ENCODE measurements at places on chromosomes 7 and 10.

GRCh38 chr7:22183522-22184280 lies 173.3 kb downstream of the RAPGEF5 start:
- DNase-seq: no peak

- no peak for DNase-seq
Measured at GRCh38 chr10:77012812-77013500, 624.7 kb downstream of the KCNMA1 start.

- no peak for DNase-seq
Measured at GRCh38 chr10:49332768-49333167, 33.8 kb downstream of the C10orf71 start.

DNA sequence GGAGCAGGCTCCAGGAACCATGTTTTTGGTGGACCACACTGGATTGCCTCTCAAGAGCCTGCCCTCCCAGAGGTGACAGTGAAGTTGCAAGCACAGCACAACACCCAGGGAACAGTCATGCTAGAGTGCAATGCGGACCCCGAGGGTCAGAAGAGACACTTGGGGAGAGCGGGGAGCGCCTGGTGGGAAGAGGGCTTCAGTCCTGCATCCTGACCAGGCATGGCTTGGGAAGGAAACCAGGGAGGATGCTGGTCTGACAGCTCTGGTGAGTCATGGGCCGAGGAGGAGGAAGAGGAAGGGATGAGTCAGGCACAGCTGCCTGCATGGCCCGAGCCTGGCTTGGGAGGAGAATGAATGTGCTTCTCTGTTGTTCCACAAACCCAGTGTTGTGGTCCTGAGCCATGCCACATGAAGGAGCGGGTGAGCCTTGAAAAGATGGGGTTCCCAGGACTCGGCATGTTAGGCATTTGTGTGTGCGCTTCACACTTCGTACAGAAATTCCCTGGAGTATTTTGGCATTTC lies 29.5 kb upstream of the ANKRD2 start:
- peak; percentile 87 for DNase-seq

- DNase-seq: no peak
Measured at GRCh38 chr7:40584667-40585433, 450.0 kb downstream of the SUGCT start.

DNA sequence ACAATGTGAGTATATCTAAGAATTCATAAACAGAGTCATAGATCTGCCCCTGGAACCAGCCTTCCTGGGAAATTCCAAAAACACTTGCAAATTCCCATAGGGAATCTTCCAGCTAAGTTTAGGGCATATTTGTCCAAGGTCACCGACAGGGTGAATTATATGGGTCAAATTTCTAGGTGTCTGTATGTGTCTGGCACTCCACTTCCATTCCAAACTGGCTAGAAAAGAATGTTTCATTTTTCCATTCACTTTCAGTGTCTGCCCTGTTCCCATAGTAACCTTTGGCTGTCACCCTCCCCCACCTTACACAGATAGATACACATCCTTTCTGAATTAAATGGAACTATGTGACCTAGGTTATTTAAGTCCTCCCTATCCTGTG lies 230.9 kb downstream of the CREB5 start:
- peak; percentile 19 for DNase-seq

DNA sequence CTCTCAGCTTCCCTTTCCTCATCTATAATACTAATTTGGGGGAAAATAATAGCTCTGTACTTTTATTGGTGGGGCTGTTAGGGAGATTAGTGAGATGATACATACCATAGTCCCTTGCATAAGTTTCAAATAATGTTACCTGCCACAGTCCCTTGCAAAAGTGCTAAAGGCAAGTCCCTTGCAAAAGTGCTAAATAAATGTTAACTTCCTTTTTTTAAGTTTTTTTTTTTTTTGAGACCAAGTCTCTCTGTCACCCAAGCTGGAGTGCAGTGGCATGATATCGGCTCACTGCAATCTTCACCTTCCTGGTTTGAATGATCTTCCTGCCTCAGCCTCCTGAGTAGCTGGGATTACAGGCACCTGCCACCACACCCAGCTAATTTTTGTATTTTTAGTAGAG lies 43.4 kb upstream of the SRGN start:
- DNase-seq: no peak

- DNase-seq: no peak
Measured at GRCh38 chr7:82445271-82445670, 1.7 kb upstream of the CACNA2D1 start.

- DNase-seq: no peak
Measured at GRCh38 chr10:128865436-128866195, 601.4 kb upstream of the MGMT start.

DNA sequence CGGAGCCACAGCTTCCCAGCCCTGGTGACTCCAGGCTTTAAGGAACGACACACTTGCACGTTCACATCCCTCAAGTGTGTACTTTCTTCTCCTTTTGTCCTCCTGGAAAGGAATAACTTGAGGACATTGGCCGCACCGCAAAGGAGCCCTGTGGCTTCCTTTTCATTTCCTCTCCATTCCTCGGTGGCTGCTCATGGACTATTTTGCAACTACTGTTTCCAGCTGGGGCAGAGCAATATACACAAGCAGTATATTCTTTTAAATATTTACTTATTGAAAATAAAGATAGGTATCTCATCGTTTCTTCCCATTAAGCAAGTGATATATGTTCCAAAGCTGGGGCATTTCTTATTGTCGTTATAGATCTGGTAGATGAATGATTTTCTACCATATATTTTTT lies 97.2 kb upstream of the LYZL1 start:
- DNase-seq: no peak

DNA sequence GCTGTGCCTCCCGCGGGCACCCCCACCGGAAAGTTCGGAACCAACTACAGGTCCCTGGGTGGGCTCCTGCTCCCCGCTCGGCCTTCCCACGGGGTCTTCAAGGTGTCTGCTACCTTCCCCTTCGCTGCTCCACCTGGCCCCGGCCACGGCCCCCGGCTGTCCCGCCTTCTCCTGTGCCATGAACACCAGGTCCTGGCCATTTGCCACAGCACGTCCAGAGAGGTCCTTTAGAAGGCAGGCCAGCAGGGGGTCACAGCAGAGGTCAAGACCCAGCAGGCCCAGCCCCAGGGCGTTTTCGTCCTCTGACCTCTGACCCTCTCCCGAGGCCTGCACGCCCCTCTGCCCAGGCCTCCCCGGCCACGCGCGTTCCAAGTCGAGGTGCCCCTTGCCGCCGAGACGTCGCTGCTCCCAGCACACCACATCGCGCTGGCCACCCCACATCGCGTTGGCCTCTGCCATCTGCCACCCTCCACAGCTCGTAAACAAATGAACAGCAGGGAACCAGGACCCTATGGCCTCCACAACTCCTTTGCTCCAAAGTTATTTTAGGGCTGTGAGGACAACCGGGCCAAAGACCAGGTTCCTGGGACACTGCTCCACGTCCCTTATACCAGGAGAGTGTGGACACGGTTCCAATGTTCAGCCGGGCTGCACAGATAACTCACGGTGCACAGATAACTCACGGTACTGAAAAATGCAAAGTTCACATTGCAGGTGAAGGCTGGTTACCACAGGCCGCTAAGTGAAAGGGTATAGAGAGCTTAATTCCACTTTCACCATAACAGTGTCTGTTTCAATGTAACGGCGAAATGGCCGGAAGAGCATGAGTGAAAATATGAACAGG lies 74.3 kb downstream of the CFAP46 start:
- no peak for DNase-seq

GRCh38 chr7:13411151-13411550 lies 578.3 kb downstream of the ETV1 start:
- no peak for DNase-seq

DNA sequence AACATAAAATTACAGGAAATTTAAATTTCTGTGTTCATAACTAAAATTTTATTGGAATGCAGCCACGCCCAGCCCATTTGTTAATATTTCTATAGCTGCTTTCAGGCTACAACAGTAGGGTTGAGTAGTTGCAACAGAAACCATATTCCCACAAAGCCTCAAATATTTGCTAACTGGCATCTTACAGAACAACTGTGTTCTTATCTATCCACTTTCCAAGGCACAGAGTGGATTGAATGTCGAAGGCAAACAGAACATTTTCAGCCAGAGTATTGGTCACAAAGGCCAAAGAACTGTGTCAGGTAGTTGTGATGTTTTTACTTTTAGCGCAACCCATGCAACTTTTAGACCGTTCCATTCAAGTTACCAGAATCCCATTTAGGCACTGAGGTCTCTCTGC lies 51.1 kb upstream of the OPN4 start:
- no peak for DNase-seq

DNA sequence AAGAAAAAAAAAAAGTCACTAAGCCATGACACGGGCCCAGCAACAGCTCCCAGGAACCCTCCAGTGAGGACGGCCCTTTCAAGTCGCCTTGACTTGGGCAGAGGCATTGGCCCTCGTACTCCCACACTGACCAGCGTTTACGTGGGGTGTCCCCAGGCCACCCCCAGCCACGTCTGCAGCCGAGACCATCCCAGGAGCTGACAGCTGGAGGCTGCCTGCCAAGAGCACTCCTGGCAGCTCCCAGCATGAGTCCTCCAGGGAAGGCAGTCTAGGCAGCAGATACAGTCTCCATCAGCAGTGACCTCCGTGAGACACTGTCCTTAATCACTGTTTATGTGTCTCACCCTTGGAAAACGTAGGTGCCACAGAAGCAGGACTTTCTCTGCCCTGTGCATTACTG lies 86.5 kb downstream of the PROSER2 start:
- DNase-seq: no peak

DNA sequence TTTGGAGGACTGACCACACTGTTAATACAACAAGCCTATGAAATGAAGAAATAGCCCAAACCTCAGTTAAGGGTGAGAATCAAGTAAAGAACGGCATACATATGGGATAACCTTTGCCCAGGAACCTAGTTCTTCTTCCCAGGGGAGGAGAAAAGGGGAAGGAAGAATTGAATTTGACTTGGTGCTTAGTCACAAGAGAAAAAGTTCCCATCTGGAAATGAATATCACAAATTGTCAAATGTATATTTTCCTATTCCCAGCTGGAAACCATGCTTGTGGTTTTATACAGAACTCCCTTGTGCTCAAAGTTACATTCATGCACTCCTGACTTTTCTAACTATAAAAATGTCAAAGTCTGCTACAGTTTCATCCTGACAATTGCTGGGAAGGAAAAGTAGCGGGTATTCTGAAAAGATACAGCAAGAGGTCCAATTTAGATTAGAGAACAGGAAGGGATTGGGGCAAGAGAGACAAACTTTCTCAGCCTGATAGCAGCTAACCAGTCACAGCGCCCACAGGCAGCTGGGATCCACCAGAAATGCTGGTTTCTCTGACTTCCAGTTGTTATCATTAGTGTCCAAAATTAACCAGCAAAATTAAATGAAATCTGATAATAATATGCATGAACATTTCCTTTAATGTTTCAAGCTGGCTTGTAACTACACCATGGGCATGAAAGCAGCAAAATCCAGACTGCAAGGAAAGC lies 18.6 kb upstream of the GSAP start:
- DNase-seq: no peak

DNA sequence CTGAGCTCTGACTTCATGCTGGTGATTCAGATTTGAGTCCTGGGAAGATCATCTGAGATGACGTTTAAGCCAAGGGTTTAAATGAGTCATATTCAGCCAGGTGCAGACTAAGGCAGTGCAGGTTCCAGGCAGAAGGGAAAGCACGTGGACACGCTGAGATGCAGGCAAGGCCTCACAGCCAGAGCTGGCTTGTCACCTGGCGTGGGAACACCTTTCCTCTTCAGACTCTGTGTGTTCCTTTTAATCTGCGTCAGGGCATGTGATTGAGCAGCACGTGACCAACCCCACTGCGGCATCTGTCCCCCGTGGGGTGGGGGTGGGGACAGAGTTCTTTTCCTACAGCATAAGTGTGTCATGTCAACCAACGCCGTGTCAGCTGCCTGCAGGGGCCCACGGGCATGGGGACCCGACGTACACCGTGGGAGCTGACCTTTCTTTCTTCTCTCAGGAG lies 10.7 kb upstream of the IDI2 start:
- DNase-seq: peak; percentile 76

DNA sequence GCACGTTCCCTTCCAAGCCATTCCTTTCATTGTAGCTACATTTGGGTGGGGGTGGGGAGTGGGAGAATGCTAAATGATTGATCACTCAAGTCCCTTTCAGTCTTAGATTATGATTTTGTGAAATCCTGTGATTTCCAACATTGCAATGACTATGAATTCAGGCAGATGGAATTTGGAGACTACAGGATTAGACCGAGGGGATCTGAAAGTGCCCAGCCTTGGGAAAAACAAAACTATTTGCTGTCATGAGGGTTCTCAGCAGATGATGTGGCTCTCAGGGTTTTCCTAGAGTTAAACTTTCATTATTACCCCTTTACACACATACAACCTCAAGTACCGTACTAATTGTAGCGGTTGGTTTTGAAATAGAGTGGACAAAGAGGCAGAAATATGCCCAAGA lies 4.7 kb downstream of the MACROH2A2 start:
- no peak for DNase-seq

DNA sequence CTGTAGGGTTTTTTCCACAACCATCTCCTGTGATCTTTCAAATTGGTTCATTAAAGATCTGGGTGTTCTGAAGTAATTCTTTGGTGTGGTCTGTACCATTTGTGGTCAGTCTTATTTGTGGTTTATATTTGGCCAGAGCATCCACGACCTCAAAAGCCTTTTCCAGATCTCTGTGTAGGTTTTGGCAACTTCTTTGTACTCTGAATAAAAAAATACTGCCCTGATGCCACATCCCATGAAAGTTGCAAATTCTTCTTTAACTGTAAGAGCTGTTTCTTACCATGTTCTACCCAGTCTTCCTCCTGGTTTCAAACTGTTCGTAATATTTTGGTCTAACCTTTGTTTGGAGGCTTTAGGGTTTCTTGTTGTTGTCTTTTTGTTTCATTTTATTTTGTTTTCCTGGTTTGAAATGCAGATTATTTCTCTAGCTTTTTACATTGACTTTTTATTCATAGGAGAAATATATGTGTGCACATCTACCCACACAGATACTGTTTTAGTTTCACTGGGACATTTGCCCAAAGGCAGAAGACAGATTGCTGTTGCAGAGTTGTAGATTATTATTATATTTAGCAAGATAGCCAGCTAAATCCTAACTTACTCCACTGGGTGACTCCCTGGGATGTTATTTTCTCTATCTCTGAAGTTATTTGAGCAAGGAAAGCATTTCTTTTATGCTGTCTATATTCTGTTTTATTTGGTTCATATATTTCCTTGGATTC lies 123.2 kb upstream of the SAMD8 start:
- DNase-seq: no peak

GRCh38 chr7:56074371-56074791 lies 10.3 kb downstream of the SUMF2 start:
- DNase-seq: peak; percentile 85

DNA sequence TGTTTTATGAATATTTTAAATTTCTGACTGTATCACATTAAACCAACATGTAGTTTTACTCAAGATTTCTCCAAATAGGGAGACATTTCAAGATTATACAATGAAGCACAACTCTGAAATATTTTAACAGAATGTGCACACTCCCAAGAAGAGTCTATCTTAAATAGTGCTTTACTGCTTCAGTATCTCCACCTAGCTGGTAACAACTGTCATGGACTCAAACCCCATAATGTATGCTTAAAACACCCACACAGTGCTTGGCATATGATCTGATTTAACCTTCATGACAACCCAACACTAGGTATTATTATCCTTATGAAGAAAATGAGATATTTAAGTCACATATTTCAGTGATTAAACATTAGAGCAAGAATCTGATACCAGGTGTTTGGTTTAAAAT lies 45.9 kb downstream of the ASZ1 start:
- DNase-seq: no peak
